ENCODE measurements at places on chromosomes 16 and 17. TPM values are rescaled to one million over a fixed set of nuclear protein-coding genes. Genes with fewer than 3 reads are reported as not detected.

The TBX6 gene
- total RNA-seq, result 3.4 TPM

The SNAI3 gene
- 0.80 TPM for total RNA-seq

The TBC1D16 gene
- total RNA-seq, result 11.9 TPM

The CD300E gene
- not detected for total RNA-seq

The USP43 gene
- total RNA-seq, result 7.4 TPM

The ACSM2A gene
- total RNA-seq, result not detected

The TEX14 gene
- not detected for total RNA-seq

- H3K4me3 ChIP-seq, result no peak overlapping the region
- no peaks in the 10 kb centered on the region for H3K27me3 ChIP-seq
- no peak for DNase-seq
- no peaks in the 10 kb centered on the region for H3K36me3 ChIP-seq
- no peaks in the 10 kb centered on the region for H3K4me1 ChIP-seq
- peak overlapping the region; percentile 18 for H3K27ac ChIP-seq
Measured at GRCh38 chr16:71681360-71681759, 43.1 kb downstream of the PHLPP2 start.

- H3K27ac ChIP-seq, result peak overlapping the region; percentile 48
- H3K4me1 ChIP-seq, result no peaks in the 10 kb centered on the region
- DNase-seq, result peak; percentile 71
- H3K27me3 ChIP-seq, result no peaks in the 10 kb centered on the region
- H3K4me3 ChIP-seq, result no peak overlapping the region
Measured at GRCh38 chr17:32136856-32137255, 5.4 kb upstream of the RHOT1 start.

- peak overlapping the region; percentile 30 for H3K4me3 ChIP-seq
- no peak overlapping the region for H3K27ac ChIP-seq
- no peaks in the 10 kb centered on the region for H3K27me3 ChIP-seq
- DNase-seq, result peak; percentile 93
Measured at GRCh38 chr17:16465861-16466338, 26.1 kb downstream of the LRRC75A start.

DNA sequence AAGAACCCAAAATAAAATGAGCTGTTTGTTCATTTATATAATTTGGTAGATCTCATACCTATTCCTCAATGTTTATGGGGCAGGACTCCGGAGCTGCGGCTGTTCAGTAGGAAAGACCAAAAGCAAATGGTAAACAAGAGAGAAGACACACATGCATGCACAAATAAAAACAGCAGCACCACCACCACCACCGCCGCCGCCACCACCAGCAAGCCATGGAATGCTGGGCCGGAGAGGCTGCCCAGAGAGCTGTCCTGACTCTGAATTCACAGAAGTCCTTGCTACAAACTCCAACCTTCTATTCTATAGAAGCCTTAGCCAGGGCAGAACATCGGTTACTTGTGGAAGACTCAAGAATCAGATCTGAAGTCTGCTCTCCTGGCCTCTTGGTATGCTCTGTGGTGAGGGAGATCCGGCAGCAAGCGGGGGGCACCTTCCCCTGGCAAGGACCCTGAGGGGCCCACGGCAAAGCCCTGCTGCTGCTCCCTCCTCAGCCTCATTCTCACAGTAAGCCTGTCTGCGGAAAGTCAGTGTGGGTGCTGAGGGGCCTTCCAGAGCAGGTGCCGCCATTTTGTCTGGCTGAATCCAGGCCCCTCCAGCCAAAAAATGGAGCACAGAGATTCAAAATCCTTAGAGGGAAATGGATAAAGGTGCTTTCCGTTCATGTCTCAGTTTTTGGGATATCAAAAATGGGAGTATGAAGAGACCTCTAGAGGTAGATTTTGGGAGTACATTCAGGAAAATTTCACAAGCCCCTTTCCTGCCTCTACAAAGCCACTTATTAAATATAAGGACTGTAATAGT lies 6.4 kb upstream of the FOXJ1 start:
- no peak overlapping the region for H3K27ac ChIP-seq
- H3K4me1 ChIP-seq, result peaks cover 19% of the 10 kb centered on the region
- H3K27me3 ChIP-seq, result no peaks in the 10 kb centered on the region
- DNase-seq, result no peak
- H3K36me3 ChIP-seq, result no peaks in the 10 kb centered on the region
- H3K4me3 ChIP-seq, result no peak overlapping the region

- H3K36me3 ChIP-seq, result no peaks in the 10 kb centered on the region
- H3K4me1 ChIP-seq, result peaks cover 35% of the 10 kb centered on the region
- peak overlapping the region; percentile 38 for H3K27ac ChIP-seq
- peak; percentile 72 for DNase-seq
- H3K4me3 ChIP-seq, result no peak overlapping the region
- H3K27me3 ChIP-seq, result no peaks in the 10 kb centered on the region
Measured at GRCh38 chr16:89357055-89357816, 133.1 kb downstream of the ANKRD11 start.

GRCh38 chr16:84609563-84610177 lies 8.2 kb downstream of the COTL1 start:
- H3K4me3 ChIP-seq, result no peak overlapping the region
- H3K27ac ChIP-seq, result peak overlapping the region; percentile 43
- no peaks in the 10 kb centered on the region for H3K36me3 ChIP-seq

GRCh38 chr17:78132084-78132676 lies 1.6 kb downstream of the TMC8 start:
- H3K4me3 ChIP-seq, result peak overlapping the region; percentile 46
- peaks cover 7% of the 10 kb centered on the region for H3K4me1 ChIP-seq
- no peaks in the 10 kb centered on the region for H3K27me3 ChIP-seq
- H3K36me3 ChIP-seq, result no peaks in the 10 kb centered on the region
- DNase-seq, result peak; percentile 98

GRCh38 chr17:61409301-61410112 lies 9.9 kb downstream of the TBX2 start:
- peak; percentile 68 for DNase-seq
- peak overlapping the region; percentile 16 for H3K4me3 ChIP-seq
- H3K27ac ChIP-seq, result no peak overlapping the region
- H3K27me3 ChIP-seq, result no peaks in the 10 kb centered on the region

DNA sequence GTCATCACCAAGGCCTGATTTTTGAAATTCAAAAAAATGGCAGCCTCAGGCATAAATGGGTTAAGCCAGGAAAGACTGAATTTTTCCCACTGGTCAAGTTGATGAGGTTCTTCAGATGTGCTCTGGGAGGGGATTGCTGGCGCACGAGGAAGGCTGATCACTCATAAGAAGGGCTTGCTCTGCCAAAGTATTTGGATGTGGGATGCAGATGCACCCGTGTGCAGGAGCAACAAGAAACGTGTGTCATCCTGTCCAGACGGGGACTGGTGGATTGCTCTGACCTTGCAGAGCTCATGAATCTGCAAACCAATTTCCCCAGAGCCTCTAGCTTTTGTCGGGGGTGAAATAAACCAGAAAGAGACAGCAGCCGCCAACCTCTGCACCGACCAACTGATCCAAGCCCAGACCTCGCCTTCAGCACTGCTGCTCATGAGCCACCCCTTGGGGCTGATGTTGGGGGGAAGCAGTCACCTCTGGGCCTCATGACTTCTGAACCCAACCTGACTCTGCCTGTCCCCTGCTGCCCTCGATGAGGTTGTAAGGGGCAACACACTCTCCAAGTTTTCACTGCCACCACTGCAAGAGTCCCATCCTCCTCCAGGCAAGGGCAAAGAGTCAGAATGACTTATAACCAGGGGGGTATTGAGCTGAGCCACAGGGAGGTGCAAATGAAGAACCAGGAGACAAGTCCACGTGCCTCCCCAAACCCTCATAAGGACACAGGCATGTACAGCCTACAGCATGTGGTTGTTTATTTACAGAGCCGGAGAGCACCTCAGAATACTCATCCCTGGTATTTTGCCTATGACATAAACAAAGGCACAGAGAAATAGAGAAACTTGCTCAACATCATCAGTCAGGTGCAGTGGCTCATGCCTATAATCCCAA lies 452.0 kb downstream of the SOX9 start:
- DNase-seq, result peak; percentile 34
- no peaks in the 10 kb centered on the region for H3K36me3 ChIP-seq
- no peak overlapping the region for H3K4me3 ChIP-seq
- H3K27ac ChIP-seq, result no peak overlapping the region

DNA sequence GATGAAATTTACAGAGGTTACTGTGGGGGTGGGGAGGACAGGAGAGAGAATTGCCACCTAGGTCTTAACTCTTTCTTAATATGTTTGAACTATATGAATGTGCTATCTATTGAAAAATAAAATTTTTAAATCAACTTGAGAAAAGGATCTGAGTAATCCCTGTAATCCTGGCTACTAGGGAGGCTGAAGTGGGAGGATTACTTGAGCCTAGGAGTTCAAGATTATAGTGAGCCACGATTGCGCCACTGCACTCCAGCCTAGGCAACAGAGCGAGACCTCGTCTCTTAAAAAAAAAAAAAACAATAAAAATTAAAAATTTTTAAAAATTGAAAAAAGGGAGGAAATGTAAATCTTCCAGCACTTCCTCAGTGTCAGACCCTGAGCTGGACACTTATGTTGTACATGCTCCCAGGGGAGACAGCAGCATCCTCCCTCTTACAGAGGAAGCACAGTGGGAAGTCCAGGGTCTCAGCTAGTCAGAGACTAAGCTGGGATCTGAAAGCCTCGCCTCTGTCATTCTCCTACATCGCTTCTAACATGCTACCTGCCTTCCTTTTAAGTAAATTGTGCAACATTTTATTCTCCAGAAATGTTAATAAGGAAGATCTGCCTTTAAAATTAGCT lies 21.9 kb downstream of the PMM2 start:
- no peaks in the 10 kb centered on the region for H3K36me3 ChIP-seq
- DNase-seq, result no peak
- no peaks in the 10 kb centered on the region for H3K4me1 ChIP-seq
- no peak overlapping the region for H3K4me3 ChIP-seq
- no peak overlapping the region for H3K27ac ChIP-seq
- H3K27me3 ChIP-seq, result no peaks in the 10 kb centered on the region

- no peaks in the 10 kb centered on the region for H3K36me3 ChIP-seq
- H3K27me3 ChIP-seq, result no peaks in the 10 kb centered on the region
- H3K4me1 ChIP-seq, result no peaks in the 10 kb centered on the region
Measured at GRCh38 chr17:62763891-62764600, 44.1 kb downstream of the MARCHF10 start.

DNA sequence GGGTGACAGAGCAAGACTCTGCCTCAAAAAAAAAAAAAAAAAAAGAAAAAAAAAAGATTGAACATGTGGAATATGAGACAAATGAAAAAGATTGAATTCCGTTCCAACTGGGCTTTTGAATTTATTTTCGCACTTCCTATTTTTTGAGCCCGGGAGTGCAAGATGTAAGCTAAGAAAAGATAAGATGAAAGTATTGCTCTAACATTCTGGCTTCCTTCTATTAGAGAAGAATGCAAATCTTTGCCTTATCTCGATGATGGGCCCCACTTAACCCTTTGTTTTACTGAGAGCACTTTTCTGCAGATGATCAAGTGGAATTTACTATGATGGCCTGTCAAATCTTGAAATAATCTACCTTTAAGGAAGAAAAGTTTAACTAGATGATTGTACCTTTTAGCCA lies 96.3 kb downstream of the WWOX start:
- H3K4me1 ChIP-seq, result no peaks in the 10 kb centered on the region
- no peak overlapping the region for H3K4me3 ChIP-seq
- DNase-seq, result no peak
- H3K27me3 ChIP-seq, result no peaks in the 10 kb centered on the region

- no peak overlapping the region for H3K27ac ChIP-seq
- H3K4me3 ChIP-seq, result no peak overlapping the region
- no peak for DNase-seq
- H3K27me3 ChIP-seq, result no peaks in the 10 kb centered on the region
Measured at GRCh38 chr17:35705705-35706104, 25.7 kb upstream of the RASL10B start.

- no peaks in the 10 kb centered on the region for H3K36me3 ChIP-seq
- no peaks in the 10 kb centered on the region for H3K27me3 ChIP-seq
- peak overlapping the region; percentile 88 for H3K27ac ChIP-seq
- H3K4me1 ChIP-seq, result peaks cover 40% of the 10 kb centered on the region
Measured at GRCh38 chr17:1487939-1488825, 4.3 kb downstream of the MYO1C start.

DNA sequence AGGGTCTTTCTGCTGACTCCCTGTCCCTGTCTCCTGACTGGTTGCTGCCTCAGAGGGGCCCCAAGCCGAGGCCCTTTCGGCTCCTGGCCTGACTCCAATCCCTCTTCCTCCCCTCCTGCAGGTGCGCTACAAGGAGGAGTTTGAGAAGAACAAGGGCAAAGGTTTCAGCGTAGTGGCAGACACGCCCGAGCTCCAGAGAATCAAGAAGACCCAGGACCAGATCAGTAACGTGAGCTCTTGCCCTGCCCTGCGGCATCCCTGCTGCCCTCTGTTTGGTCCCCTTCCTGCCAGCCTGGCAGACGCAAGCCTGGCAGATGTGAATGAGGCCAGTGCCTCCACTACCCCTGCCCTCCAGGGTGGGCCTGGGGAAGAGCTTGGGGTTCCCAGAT lies 27.1 kb upstream of the LASP1NB start:
- H3K27ac ChIP-seq, result peak overlapping the region; percentile 89
- H3K4me3 ChIP-seq, result peak overlapping the region; percentile 38
- no peaks in the 10 kb centered on the region for H3K36me3 ChIP-seq
- DNase-seq, result peak; percentile 24
- H3K27me3 ChIP-seq, result no peaks in the 10 kb centered on the region
- peaks cover 90% of the 10 kb centered on the region for H3K4me1 ChIP-seq

DNA sequence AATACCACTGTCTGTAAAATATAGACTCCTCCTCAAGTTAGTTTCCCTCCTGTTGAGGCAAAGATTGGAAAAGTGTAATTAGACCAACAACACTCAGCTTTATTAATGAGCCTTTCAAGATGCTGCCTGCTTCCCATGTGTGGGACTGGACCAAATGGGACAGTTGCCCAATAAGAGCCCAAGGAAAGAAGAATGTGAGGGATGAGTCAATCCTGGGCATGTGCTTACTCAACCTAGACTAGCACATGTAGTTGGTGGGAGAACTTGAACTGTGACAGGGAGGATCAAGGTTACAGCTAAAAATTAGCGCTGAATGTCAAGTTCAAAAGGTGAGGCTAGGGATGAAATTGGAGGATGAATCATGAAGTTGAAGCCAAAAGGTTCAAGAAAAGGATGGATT lies 435.5 kb downstream of the CA10 start:
- H3K27me3 ChIP-seq, result no peaks in the 10 kb centered on the region
- no peak for DNase-seq
- H3K36me3 ChIP-seq, result no peaks in the 10 kb centered on the region
- no peak overlapping the region for H3K4me3 ChIP-seq
- H3K27ac ChIP-seq, result no peak overlapping the region
- H3K4me1 ChIP-seq, result no peaks in the 10 kb centered on the region

DNA sequence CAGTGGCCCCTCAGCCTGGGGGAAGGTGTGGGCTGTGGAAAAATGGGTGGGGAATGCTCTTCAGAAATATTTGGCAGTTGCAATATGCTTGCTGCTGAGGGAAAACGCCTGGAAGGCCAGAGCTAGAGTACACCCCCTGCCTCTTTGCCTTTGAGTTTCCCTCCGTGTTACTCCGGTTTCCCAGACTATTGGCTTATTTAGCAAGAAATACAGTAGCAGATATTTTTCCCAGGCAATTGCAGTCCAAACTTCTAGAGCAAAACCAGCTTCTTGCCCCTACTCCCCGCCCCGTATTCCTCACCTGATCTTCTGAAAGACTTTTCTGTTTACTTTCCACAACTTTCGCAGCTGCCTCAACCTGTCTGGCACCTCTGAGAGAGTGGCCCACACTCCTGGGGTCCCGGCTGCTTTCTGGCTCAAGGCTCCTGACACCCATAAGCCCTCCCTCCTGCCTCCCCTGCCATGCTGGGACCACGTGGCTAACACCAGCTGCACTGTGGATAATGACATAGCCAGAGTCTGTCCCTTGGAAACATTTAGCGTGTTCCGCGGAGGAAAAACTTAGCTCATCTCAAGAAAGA lies 45.8 kb upstream of the HELZ start:
- no peaks in the 10 kb centered on the region for H3K27me3 ChIP-seq
- no peaks in the 10 kb centered on the region for H3K36me3 ChIP-seq
- no peak overlapping the region for H3K27ac ChIP-seq
- H3K4me3 ChIP-seq, result no peak overlapping the region
- DNase-seq, result no peak
- H3K4me1 ChIP-seq, result no peaks in the 10 kb centered on the region
